ENCODE measurements at places on chromosomes 13 and 19.

DNA sequence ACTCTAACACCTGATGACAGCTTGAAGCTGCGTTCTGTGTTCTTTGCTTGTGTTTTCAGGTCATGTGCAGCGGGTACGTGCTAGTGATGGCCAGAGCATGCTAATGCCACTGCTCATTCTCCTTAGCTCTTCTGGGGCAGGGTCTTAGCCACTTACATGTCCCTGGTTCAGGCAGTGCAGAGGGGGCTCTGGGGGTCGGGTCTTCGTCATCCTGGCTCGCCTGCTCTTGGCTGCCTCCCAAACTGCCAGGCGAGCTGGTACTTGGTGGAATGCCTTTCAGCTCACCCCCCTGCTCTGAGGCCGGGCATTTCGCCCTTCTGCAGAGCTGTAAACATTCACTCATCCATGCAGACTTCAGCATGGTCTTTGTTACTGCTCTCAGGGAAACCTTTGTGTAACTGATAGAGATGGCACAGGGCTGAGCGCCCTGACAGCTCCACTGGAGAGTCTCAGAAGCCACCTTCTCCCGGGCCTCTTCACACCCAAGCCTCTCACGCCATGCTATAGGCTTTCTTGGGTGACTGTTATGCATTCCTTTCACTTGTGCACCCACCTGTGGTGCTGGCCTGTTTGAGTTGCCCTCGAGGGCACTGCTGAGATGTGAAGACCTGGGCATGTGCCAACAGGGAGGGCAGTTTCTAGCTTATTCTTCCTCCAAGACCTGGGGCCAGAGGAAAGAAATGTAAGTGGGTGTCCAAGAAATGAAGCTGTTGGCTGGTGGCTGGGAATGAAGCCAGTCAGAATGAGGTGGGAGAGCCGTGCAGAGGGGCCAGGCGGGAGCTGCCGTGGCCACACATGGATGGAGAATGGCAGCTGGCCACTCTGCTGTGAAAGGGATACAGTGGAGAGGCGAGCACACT is 24.4 kb downstream of the FAM124A start:
- DNase-seq: no peak

DNA sequence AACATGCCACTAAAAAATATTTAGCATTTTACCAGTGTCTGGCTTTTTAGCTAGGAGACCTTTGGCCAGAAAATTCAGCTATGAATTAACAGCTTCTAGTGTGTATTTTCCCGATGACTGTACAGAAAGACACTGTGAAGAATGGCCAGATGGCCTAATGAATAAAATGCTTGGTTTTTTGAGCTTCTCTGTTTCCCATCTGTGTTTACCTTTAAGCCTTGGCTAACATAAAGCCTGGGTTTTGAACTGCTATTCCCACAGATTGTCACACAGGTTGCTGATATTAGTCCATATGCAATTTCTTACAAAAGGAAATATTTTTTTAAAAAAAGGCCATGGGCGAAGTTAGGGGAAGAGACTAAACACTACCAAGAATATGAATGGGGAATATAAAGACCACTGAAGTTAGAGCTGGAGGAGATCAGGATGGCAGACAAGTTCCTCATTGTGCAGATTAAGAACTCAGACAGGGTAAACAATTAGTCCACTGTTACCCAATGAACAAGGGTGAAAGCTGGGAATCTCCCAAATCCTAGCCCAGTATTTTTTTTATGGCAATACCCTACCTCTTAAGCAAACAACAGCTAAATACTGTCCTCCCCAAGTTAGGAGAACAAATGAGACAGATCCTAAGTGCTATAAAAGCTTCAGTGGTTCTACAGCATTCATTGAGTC is 95.1 kb downstream of the DCT start:
- DNase-seq: no peak

GRCh38 chr19:32219881-32220472 is 125.4 kb upstream of the ZNF507 start:
- DNase-seq: no peak

DNA sequence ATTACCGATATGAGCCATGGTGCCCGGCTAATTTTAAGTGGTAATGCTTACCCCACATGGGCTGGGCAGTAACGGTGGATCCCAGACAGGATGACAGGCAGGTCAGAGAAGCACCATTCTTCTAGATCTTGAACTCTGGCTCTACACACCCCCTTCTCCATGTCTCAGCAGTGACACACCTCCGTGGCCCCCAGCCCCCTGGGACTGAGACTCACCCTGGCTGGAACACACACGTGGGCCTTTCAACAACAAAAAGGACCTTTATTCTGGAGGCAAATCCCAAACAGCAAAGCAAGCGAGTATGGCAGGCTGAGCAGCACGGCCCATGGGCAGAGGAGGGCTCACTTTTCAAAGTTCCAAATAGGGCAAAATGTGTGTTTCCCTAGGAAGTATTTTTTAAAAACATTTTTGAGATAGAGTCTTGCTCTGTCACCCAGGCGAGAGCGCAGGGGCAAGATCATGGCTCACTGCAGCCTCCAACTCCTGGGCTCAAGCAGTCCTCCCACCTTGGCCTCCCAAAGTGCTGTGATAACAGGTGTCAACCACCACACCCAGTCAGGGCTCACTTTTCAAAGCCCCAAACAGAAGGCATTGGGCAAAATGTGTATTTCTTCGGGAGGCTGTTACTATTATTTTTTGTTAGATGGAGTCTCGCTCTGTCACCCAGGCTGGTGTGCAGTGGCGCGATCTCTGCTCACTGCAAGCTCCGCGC is 4.2 kb upstream of the PLIN4 start:
- no peak for DNase-seq

DNA sequence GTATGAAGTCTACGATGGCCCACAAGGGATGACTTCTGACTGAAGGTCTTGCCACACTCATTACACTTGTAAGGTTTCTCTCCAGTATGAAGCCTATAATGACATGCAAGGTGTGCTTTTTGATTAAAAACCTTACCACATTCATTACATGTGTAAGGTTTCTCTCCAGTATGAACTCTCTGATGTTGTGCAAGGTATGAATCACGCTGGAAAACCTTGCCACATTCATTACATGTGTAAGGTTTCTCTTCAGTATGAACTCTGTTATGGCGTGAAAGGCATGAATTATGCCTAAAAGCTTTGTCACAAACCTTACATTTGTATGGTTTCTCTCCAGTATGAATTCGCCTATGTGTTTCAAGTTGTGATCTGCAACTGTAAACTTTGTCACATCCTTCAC is 15.0 kb upstream of the ZNF83 start:
- no peak for DNase-seq

DNA sequence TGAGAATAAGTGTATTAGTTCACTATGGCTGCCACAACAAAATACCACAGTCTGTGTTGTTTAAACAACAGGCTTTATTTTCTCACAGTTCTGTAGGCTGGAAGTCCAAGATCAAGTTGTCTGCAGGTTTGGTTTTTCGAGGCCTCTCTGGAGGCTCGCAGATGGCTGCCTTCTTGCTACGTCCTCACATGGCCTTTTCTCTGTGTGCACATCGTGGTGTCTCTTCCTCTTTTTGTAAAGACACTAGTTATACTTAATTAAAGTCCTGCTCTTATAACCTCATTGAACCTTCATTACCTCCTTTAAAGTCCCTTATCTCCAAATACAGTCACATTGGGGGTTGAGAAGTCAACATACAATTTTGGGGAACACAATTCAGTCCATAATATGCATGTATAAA is 10.6 kb downstream of the CSNK1A1L start:
- DNase-seq: no peak

DNA sequence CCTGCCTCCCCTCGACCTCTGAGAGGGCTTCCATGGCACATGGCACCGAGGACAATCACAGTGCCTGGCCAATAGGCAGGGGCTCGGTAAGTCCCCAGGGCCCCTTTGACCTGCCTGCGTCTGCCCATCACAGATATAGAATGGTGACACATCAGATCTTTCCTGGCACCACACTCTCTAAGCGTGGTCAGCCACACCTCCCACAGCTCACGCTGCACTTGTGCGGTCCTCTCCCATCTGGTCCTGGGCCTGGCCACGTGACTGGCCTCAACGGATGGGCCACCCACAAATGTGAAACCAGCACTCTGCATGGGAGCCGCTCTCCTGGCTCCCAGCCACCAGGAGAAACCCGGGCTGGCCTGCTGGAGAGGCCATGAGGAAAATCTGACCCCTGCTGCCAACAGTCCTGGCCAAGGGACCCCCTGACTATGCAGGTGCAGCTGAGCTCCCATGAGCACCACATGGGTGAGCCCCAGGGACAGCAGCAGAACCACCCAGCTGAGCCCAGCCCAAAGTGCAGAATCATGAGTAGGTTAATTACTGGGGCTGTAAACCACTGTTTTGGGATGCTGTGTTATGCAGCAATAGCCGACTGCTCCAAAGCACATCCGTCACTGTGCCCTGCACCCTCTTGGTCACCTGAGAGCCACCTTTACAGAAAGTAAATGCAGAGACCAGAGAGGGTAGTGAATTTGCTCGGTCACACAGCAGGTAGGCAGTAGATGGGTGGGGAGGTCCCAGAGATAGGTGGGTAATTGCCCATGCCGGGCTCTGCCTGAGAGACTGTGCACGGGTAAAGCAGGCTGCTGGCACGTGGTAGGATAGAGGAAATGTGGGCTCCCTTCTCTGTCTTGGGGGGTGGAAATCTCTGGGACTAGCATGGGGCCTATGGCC is 9.7 kb upstream of the MEF2B start:
- no peak for DNase-seq

DNA sequence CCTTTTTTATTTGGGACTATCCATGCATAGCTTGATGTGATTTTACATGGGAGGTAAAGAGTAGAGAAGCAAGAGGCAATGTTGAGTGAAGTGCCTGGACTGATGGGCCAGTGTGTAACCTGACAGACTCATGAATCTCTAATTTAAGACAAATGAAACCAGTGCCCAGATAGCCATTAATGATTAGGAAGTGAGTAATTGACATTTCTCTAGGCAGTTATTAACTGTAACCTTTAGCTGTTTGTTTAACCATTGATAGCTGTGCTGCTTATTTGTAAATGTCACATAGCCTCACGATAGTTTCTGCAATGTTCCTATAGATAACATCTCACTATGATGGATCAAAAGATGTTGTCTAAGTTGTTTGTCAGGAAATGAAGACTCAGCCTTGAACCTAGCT is 1047.5 kb upstream of the SPRY2 start:
- DNase-seq: no peak

DNA sequence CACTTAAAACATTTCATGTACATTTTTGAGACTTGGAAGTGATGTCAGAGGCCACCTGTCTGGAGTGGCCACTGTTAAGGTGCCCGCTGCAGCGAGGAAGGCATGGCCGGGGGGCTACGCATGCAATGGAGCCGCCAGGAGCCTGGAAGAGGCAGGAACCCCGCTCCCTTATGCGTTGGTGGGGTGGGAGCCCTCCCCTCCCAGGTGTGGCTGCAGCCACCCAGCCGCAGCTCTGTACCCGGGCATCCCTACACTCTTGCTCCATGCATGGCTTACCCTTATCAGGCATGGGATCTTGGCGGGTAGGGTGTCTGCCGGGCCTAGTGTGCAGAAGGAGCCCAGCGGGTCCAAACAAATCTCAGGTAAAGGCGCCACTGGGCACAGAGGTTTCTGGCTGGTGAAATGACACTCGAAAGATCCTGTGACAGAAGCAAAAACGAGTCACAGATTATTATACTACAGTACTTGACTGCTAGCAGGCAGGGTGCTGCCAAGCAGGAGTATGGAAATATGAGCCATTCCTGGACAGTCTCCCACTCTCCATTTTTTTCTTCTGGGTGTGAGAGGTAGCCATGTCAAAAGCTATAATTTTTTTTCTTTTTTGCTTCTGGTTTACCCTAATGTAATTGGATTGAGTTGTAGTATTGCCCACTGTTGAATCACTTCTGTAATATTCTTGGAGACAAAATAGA is 1606.3 kb upstream of the MIR17HG start:
- DNase-seq: no peak

GRCh38 chr19:1168572-1169410 is 5.3 kb downstream of the SBNO2 start:
- DNase-seq: no peak

GRCh38 chr13:21037656-21038055 is 23.7 kb downstream of the LATS2 start:
- DNase-seq: no peak

GRCh38 chr13:50651922-50652321 is 191.6 kb downstream of the DLEU7 start:
- no peak for DNase-seq

DNA sequence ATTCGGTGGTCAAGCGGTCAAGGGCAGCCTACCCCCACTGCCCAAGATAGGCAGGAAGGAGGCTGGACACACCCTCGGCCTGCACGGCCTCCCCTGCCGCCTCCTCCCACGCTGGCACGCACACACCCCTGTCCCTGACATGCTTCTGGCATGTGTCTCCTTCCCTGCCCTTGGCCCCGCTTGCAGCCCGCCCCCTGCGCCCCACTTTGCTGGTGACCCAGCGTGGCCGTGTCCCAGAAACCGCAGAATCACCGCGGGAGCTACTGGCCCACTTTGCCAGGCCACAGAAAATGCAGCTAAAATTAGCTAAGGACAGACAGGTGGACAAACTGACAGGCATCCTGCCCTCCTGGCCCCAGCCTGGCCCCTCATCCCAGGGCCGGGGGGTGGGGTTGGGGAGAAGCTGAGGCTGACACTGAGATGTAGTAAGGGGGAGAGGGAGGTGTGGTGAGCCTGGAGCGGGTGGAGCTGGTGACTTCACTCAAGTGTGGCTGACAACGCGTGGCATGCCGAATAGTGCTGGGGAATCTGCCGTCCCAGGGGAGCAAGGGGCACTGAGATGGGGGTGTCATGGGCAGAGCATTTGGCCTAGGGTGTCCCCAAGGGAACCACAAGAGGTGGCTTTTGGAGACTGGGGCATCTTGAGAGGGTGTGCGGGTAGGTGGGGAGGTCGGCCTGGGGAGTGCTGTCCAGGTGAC is 2.4 kb downstream of the SHANK1 start:
- no peak for DNase-seq

GRCh38 chr13:71806886-71807285 is 60.1 kb downstream of the DACH1 start:
- DNase-seq: no peak

DNA sequence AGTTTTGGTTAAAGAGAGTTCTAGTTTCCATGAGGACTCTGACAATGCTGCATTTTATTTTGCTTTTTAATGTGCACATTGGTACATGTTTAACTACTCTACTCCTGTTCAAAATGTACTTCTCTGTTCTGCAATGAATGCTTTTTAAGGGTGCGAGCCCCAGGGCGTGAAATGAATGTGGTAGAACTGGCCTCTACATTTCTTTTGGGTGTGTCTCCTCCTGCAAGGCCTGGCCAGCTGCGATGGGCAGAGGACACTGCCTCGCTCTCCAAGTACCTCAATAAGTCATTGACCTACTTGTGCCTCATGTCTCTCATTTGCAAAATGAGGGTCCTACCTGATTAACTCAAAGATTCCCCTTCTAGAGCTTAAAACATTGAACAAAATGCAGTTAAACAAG is 6.7 kb downstream of the RGS9BP start:
- no peak for DNase-seq

DNA sequence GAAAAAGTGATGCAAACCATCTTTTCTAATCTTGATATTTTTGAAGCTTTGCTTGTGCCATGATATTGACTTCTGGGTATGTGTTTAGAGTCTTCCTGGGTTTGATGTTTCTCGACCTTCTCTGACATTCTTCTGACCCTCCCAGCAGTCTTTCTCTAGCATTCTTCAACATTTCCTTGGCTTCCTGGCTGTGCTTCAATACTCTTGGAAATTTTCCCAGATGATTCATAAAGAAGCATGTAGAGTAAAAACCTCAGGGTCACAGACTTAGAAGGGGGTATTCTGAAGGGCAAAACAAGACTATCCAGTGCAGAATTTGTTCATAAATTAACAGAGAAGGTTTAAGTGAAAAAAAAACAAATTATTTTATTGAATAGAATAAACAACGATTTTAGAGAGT is 946.3 kb upstream of the PCDH9 start:
- no peak for DNase-seq
